ENCODE measurements at places on chromosomes 11 and 22.

DNA sequence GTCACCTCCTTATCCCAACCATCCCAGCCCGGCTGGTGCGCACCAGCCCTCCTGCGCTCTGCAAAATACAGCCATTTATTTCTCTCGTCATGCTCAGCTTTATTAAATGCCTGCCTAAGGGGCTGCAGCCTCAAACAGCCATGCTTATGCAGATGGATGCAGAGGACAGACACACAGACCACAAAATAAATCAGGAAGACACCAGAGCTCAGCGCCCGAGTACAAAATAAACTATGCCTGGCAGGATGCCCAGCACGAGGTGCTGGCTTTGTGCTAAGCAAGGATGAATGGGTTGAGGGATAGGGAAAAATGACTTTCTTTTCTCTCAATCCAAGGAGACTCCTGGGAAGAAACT lies 70.5 kb downstream of the RPUSD4 start:
- DNase-seq = no peak

DNA sequence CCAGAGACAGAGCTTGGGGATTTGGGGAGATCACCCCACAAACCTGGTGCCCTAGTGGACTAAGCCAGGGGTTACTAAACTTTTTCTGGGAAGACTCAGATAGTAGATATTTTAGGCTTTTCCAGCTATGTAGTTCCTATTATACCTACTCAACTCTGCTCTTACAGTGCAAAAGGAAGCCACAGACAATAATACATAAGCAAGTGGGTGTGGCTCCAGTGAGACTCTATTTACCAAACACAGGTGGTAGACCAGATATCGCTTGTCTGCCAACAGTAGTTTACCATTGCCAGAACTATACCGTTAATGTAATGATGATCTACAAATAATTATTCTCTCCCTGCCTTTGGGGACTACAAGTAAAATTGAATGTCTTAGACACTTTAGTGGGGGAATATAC lies 6.9 kb downstream of the LDHC start:
- no peak for DNase-seq

DNA sequence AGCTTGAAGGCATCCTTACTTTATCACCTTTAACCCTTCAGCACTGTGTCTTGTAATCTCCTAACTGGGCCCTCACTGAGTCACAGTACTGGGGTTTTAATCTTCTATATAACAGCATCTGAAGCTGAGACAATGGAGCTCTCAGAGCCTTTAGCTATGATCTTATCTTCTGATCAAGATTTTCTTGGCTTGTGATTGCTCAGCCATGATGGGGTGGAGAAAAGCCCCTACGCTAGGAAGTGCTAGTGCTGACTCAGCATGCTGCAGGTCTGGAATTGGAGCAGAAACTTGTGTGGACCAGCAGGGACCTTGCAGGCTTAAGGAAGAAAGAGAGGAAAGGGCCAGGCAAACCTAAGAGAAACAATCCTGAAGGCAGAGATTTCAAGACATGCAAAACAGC lies 71.7 kb upstream of the EED start:
- DNase-seq = no peak

- no peak for DNase-seq
Observed at GRCh38 chr22:17430412-17430811, 61.2 kb downstream of the CECR2 start.

DNA sequence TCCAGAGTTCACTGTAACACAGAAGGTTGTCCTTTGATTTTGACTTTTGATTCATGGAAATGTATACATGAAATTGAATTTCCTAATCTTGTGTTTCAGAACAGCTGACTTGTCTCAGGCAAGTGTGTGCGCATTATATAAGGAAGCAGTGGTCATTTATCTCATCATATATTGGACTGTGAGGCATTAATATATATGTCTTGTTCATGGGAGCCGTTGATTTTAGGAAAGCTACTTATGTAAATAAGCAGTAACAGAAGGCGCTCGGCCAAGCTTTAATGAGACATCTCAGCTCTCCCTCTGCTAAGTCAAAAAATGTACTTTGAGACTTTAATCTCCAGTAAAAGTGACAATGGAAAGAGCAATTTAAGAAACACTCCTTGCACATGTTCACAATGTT lies 100.5 kb downstream of the PDHX start:
- peak; percentile 32 for DNase-seq

- DNase-seq = no peak
Observed at GRCh38 chr11:67419325-67420049, 4.0 kb downstream of the CARNS1 start.

GRCh38 chr11:46659908-46660307 lies 40.5 kb downstream of the ARHGAP1 start:
- no peak for DNase-seq

- no peak for DNase-seq
Observed at GRCh38 chr11:115330684-115331482, 173.3 kb downstream of the CADM1 start.

GRCh38 chr22:46240907-46241306 lies 9.2 kb downstream of the CDPF1 start:
- no peak for DNase-seq
